AG04450 (cell line): ENCODE measurements at places on chromosomes 12 and 14. TPM values are rescaled to one million over a fixed set of nuclear protein-coding genes. Genes with fewer than 3 reads are reported as not detected.

DNA sequence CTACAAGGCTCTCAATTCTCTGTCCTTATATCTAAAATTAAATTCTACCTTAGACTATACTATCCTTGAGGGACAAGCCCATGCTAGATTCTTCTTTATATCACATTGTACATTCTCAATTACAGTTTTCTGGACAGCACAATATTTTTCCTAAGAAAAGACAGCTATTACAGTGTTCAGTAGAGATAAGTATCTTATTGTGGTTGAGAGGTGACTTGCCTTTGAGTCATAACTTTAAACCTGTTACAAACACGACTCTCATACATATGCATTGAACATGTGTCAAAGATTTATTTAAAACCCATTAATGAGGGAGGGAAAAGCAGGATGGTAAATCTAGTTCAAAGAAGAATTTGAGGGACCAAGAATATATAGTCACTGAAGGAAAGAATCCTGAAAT is 61.1 kb downstream of the TPH2 start:
- DNase-seq: no peak

TMTC2 gene
- 1.6 and 1.8 TPM in 2 replicates for polyA plus RNA-seq

- no peak for DNase-seq
Observed at GRCh38 chr12:123519141-123520001, 14.1 kb downstream of the RILPL1 start.

ACSM4 gene
- not detected in 2 replicates for polyA plus RNA-seq

CCDC198 gene
- not detected in 2 replicates for polyA plus RNA-seq
